Stimulated activated naive B cell treated with anti-CD40 and anti-IgM and Interleukin-4, amounts not matched to agents 10 μg/mL and 1 μg/mL and 100 μg/mL, for 72 hours (primary cell): ENCODE measurements at places on chromosomes 12 and 14.

DNA sequence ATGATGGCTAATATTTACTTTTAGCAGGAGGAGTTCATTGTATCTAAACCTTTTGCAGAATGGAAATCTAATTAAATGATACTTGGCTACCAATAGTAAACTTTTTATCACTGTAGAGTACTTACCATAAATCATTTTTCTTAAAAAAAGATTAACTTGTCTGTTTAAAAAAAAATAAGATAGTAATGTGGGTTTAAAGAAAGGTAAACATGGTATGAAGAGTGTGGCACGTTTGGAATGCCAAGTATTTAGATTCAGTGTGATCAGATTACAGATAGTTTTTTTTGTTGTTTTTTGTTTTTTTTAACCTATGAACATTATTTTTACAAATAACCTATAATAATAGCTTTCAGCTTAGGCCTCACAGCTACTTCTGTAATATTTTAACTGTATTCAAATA, 25.8 kb downstream of the KTN1 start:
- no peak for DNase-seq

- DNase-seq: no peak
These were observed 588 bp upstream of the TWF1 start for GRCh38 chr12:43806737-43807072.

- no peak for DNase-seq
These were observed at the start of gene LYZ for GRCh38 chr12:69348162-69348938. LYZ (plus strand) TSS chr12:69348381; CDS start chr12:69348409, 28 bp downstream.

- DNase-seq: no peak
These were observed 15.1 kb upstream of the RPS6KA5 start for GRCh38 chr14:91075553-91075952.

- no peak for DNase-seq
These were observed 43.3 kb downstream of the GALNT8 start for GRCh38 chr12:4763549-4763948.
